ENCODE measurements at places on chromosomes 12 and 14.

GRCh38 chr12:130288206-130288605, 49.5 kb upstream of the PIWIL1 start:
- no peak overlapping the region for H3K4me3 ChIP-seq
- DNase-seq: no peak
- no peak overlapping the region for H3K27ac ChIP-seq

DNA sequence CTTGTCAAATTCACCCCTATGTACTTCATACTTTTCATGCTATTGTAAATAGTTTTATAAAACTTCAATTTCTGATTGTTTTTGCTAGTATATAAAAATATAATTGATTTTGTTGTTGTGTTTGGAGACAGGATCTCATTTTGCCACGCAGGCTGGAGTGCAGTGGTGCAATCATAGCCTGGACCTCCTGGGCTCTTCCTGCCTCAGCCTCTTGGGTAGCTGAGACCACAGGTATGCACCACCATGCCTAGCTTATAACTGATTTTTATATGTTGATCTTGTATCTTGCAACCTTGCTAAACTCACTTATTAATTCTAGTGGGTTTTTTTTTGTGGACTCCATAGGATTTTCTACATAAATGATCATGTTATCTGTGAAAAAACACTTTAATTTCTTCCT, 23.5 kb downstream of the ATP5MC2 start:
- no peak overlapping the region for H3K4me3 ChIP-seq
- no peak overlapping the region for H3K27ac ChIP-seq
- H3K36me3 ChIP-seq: no peaks in the 10 kb centered on the region
- no peaks in the 10 kb centered on the region for H3K27me3 ChIP-seq
- DNase-seq: no peak

DNA sequence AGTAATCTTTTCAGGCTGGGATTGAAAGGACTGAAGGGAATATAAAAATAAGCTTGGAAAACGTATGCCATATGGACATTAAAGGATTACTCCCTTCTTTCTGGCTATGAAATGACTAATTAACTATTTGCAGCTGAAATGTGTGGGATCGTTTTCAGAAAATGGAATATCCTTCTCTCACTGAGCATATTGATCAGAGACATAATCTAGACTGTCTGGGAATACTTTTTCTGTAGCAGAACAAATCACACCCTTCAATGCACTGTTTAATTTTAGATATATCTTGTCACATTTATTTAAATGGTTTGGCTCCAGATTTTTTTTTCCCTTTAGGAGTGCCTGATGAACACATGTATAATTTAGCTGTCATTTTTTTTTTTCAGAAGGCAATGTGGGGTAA, 10.8 kb upstream of the ACTR10 start:
- no peak overlapping the region for H3K4me3 ChIP-seq
- H3K4me1 ChIP-seq: peaks cover 4% of the 10 kb centered on the region
- H3K27me3 ChIP-seq: peaks cover 21% of the 10 kb centered on the region
- no peak for DNase-seq

DNA sequence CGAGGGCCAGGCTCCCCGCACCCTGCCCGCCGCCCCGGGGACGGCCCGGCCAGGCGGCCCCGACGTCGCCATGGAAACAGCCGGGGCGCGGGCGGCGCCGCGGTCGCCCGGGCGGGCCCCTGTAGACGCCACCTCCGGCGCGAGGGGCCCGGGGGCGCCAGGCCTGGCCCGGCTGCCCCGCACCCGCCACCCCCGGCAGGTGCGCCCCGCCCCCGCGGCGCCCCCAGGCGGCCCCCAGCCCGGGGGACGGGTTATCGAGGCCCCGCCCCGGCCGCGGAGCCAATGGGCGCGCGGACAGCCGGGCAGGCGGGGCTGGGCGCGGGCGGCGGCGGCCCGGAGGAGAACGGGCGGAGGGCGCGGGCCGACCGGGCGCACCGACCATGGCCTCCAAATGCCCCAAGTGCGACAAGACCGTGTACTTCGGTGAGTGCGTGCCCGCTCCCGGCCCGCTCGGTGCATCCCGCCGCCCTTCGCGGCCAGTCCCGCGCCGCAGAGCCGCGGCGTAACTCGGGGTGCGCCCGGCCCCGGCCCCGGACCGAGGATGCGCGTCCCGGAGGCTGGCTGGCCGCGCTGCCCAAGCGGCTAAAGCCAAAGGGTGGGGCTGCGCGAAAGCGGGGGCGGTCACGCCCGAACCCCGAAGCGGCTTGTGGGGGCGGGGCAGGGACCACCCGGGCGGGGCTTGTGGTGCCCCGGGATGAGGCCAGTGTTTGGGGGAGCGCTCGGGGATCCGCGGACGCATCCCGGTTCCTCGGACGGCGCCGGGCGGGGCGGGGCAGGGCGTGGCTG, at the start of gene CRIP2:
CRIP2 (plus strand) TSS at position 339 of the 786 bp plus-strand sequence; CDS start at position 381, 42 bp downstream.
- H3K4me3 ChIP-seq: peak within 1 kb of the TSS; percentile 83
- DNase-seq: peak; percentile 54
- peak within 1 kb of the TSS; percentile 49 for H3K27ac ChIP-seq
- no peaks in the 10 kb centered on the region for H3K27me3 ChIP-seq
- peaks cover 2% of the 10 kb centered on the region for H3K36me3 ChIP-seq

DNA sequence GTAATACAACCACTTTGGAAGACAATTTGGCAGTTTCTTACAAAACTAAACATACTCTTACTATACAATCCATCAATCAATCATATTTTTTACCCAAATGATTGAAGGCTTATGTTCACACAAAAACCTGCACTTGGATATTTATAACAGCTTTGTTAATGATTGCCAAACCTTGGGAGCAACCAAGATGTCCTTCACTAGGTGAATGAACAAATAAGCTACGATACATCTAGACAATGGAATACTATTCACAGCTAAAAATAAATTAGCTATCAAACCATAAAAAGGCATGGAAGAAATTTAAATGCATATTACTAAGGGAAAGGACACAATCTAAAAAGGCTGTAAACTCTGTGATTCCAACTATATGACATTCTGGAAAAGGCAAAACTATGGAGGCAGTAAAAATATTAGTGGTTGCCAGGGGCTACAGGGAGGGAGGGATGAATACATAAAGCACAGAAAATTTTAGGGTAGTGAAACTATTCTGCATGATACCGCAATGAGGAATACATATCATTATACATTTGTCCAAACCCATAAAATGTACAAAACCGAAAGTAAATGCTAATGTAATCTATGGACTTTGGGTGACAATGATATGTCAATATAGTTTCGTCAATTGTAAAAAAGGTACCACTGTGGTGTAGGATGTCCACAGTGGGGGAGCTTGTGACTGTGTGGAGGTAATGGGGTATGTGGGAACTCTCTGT, 70.5 kb downstream of the GPR65 start:
- H3K36me3 ChIP-seq: no peaks in the 10 kb centered on the region
- no peak overlapping the region for H3K4me3 ChIP-seq

- H3K4me3 ChIP-seq: no peak overlapping the region
- H3K36me3 ChIP-seq: peaks cover 7% of the 10 kb centered on the region
- no peak for DNase-seq
Measured at GRCh38 chr14:74960736-74961135, 5.3 kb upstream of the PGF start.

- DNase-seq: no peak
- H3K4me3 ChIP-seq: no peak overlapping the region
- H3K4me1 ChIP-seq: peaks cover 3% of the 10 kb centered on the region
- H3K36me3 ChIP-seq: no peaks in the 10 kb centered on the region
Measured at GRCh38 chr14:92463141-92463540, 50.4 kb upstream of the RIN3 start.

DNA sequence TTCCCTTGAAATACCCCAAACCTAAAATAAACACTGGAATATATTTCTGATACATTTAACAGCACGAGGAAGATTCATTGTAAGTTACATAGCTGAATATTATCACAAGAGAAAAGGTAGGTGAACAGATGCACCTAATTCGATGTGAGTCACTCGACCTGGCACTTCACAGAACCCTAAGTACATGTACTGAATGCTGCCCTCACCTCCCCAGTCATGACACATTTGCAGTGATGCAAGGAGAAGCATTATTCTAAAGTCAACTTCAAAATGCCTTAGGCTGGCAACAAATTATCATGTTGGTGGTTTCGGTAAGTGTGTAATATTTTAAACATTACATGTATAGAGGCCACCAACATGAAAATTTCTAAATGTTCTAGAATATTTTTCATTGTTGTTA, 35.2 kb upstream of the TMTC2 start:
- H3K36me3 ChIP-seq: no peaks in the 10 kb centered on the region
- DNase-seq: no peak
- H3K4me3 ChIP-seq: no peak overlapping the region
- no peak overlapping the region for H3K27ac ChIP-seq
- H3K27me3 ChIP-seq: no peaks in the 10 kb centered on the region

GRCh38 chr12:58458102-58458501, 462.2 kb downstream of the LRIG3 start:
- DNase-seq: no peak
- H3K4me1 ChIP-seq: no peaks in the 10 kb centered on the region
- H3K4me3 ChIP-seq: no peak overlapping the region
- no peak overlapping the region for H3K27ac ChIP-seq

DNA sequence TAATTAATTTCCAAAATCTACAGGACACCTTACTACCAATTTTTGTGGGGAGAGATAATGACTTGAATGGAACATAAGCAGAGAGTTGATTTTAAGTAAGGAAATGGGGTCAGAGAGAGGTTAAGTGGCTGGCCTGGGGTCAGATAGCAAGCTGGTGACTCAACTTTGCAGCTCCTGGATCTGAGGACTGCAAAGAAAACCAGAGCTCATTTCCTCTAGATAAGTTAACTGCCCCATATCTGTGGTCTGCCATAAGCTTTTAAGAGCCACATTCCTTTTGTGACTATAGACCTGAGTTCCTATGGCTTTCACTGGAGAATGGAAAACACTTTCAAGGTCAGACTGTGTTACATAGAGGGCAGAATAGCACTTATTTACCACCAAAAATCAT, 201.2 kb upstream of the PRICKLE1 start:
- DNase-seq: no peak
- H3K27me3 ChIP-seq: peaks cover 5% of the 10 kb centered on the region
- no peak overlapping the region for H3K27ac ChIP-seq
- H3K36me3 ChIP-seq: peaks cover 2% of the 10 kb centered on the region
- H3K4me1 ChIP-seq: peaks cover 2% of the 10 kb centered on the region

DNA sequence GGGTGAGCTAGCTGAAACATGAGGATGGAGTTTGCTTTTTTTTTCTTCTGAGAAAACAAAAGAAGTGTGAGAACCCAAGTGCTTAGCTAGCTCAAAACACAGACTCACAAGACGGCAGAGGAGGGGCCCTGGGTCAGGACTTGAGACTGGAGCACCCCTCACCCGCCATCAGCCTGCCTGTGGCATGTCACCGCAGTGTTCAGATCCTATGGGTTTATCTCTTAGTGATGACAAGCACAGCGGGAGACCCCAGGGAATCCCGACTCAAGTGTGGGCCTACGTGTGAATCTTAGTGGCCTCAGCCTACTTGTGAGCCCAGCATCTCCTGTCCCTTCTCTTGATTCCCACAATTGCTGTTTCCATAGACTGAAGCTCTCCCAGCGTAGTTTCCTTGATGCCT, 22.9 kb downstream of the DYRK4 start:
- no peaks in the 10 kb centered on the region for H3K4me1 ChIP-seq
- H3K36me3 ChIP-seq: peaks cover 2% of the 10 kb centered on the region
- no peak for DNase-seq
- no peak overlapping the region for H3K4me3 ChIP-seq
- no peak overlapping the region for H3K27ac ChIP-seq

- H3K27me3 ChIP-seq: no peaks in the 10 kb centered on the region
- H3K4me3 ChIP-seq: no peak overlapping the region
- H3K4me1 ChIP-seq: peaks cover 33% of the 10 kb centered on the region
- H3K27ac ChIP-seq: no peak overlapping the region
Measured at GRCh38 chr12:7142809-7143465, 12.8 kb downstream of the CLSTN3 start.

- no peaks in the 10 kb centered on the region for H3K27me3 ChIP-seq
- no peak for DNase-seq
- H3K36me3 ChIP-seq: peaks cover 7% of the 10 kb centered on the region
Measured at GRCh38 chr12:11716794-11717518, 67.5 kb downstream of the ETV6 start.

- H3K36me3 ChIP-seq: peaks cover 7% of the 10 kb centered on the region
- peaks cover 22% of the 10 kb centered on the region for H3K27me3 ChIP-seq
Measured at GRCh38 chr12:34217660-34218059, 195.4 kb downstream of the ALG10 start.

DNA sequence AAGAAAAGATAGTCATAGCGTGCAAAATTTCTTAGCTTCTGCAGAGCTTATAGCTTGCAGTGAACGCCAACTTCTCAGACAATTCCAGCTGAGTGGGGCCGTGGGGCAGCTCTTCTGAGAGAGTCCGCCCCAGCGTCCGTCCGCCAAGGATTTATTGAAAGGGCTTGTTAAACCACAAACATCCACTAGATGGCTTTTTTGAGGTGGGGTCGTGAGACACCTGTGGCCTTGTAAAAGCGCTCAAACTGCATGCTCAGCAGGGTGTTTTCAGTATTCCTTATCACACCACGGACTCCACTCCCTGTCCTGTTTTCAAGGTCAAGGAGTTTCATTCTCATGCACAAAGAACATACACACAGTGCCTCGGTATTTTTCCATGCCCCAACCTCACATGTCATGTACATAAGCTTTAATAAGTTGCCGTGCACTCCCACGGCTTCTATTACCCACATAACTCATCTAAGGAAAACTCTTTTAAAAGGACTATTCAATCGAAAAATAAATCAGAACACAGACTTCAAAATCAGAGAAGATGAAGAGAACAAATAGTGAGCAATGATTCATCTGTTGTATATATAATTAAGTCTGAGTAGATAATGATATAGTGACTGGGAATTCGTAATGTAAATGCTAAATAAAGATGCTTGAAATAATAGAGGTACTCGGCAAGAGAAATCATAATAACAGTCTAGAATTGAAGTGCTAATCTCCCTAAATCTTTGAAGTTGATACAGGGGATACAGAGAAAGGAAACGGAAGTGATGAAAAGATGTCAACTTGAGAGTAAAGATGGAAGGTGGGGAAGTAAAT, 46.7 kb downstream of the WBP11 start:
- H3K4me3 ChIP-seq: no peak overlapping the region
- no peaks in the 10 kb centered on the region for H3K36me3 ChIP-seq
- H3K27me3 ChIP-seq: no peaks in the 10 kb centered on the region
- no peak overlapping the region for H3K27ac ChIP-seq
- H3K4me1 ChIP-seq: peaks cover 16% of the 10 kb centered on the region
- DNase-seq: no peak

DNA sequence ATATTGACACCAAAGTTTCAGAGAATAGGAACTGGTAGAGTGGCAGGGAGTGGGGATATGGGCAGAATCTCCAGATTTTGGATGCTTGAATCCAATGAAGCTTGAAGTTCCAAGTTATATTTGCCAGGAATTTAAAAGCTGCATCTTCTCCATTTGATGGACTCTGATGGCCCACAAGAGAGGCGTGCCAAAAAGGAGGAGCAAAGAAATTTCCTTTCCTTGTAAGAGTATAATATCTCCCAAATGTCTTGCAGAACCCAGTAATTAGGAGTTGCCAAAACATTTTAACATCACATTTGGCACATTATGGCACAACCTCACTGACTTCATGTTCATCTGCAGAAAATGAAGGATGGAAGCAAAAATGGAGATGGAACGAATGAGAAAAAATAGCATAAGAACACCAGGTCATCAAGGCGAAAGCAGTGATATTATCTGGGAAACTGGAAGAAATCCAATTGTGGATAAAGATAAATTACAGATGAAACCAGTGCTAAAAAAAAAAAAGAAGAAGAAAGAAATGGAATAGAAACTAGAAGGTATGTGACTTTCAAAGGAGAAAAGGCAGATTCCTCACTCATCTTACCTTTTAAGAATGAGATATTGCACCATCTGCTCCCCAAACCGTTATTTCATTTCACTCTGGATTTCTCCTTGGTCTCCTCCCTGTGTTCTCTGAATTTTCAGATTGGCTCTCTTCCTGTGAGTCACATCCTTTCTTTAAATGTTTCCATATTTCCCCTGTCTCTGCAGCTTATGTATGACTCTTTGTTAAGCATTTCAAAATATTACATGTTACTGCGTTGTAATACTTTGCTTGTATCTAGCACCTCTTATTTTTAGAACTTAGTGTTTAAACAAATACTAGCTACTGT, 13.5 kb upstream of the FLRT2 start:
- no peaks in the 10 kb centered on the region for H3K4me1 ChIP-seq
- no peaks in the 10 kb centered on the region for H3K27me3 ChIP-seq
- H3K27ac ChIP-seq: no peak overlapping the region
